ENCODE measurements at places on chromosomes 5 and 9. TPM values are rescaled to one million over a fixed set of nuclear protein-coding genes. Genes with fewer than 3 reads are reported as not detected.
A peak's percentile ranks its signal among the peaks of the same experiment; 100 is the strongest.

DNA sequence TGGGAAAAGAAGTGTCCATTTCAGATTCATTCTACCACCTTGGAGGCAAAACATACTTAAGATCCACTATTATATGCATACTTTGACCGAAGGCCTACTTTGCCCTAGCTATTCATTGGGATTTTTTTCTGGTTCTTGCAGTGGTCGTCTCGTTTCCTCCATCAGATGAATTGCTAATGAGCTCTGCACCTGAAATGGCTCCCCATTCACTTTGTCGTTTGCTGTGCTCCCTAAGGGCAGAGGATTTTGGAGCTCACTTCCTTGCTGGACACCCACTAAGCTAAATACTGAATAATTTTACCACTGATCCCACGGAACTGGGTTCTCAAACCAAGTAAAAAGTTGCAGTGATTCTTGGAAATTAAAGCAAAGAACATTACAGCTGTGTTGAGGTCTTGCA lies 1.9 kb downstream of the KDM3B start:
- DNase-seq = no peak

GRCh38 chr5:129951039-129951438 lies 46.8 kb downstream of the CHSY3 start:
- DNase-seq = no peak

TMC1 gene
- polyA plus RNA-seq = 0.74 TPM

GPR150 gene
- not detected for polyA plus RNA-seq

IRX1 gene
- polyA plus RNA-seq = 21.6 TPM

DNA sequence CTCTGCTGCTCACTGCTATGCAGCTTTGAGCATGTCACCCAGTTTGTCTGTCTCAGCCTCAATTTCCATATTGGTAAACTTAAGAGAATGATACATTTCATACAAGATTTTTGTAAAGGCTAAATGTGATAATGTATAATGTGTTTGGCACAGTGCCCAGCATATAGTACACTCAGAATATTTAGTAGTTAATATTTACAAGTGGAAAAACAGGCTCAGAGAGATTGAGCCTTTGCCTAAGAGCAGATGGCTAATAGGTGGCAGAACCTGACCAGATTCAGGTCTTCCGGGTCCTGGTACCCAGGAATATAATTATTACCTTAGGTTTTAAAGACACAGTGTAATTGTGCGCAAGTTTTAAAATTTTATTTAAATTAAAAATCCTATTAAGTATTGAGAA lies 46.8 kb upstream of the KIAA1958 start:
- peak; percentile 20 for DNase-seq

GRCh38 chr5:74063346-74063745 lies 437.4 kb downstream of the ARHGEF28 start:
- DNase-seq = no peak

WDR31 gene
- polyA plus RNA-seq = 7.7 TPM

WHRN gene
- polyA plus RNA-seq = 10.2 TPM

DNA sequence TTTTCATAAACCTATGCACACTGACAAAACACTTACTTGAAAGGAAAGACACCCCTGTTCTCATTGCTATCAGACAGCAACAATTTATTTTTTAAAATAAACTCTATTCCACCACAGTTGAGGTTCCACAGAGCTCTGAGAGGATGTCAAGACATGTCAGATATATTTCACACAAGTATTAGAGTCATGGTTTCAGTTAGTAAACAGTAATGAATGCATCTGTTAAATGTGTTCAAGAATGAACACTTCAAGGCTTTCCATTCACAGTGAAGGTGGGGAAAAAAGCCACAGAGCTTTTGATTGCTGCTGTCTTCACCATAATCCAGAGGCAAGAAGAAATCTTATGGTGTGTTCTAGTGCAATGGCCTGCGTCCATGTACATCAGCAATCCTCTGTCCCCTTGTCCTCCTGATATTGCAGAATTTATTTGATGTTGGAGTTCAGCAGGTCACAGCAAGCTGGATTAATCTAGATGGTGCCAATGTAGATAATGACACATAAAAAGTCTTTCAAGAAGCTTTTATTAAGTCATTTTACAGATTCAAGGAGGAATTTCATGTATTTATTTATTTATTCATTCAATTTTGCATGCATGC lies 146.8 kb downstream of the GHR start:
- DNase-seq = no peak

Data from renal cortex interstitium (tissue), 15 donors.